ENCODE measurements at places on chromosomes 2 and 18.

GRCh38 chr18:41973983-41974382 is 18.9 kb downstream of the PIK3C3 start:
- DNase-seq = no peak

DNA sequence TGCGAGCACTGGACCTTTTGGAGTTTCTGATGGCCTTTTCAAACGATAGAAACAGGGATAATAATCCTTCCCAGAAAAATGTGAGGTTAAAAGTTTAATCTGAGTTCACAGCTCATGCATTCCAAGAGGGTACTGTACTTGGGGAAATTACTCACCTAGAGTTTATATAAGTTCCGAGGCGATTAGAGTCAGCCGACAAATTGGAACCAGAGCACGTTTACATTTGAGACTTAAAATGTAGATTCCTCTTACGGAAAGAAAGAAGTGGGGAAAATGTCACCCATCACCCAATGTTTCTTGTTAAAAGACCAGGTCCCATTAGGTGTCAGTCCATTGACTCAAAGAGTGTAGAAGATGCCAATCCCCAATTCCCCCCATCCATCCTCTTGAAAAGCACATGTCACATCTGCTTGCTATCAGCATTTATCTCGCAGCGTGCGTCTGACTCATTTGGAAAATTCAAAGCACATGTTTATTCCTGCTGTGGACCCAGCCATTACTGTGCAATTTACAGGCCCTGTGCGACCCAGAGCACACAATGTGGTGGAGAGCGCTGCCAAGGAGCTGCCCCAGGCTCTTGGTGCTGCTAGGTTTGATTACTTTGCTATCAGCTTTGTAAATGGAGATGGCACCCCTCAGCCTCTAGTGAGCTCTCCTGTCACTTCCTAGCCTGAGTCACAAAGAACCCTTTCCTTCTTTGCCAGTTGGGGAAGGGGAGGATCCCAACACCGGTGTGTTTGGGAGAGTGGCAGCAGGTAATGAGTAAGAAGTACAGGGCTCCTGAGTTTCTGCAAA is 104.8 kb downstream of the COLEC12 start:
- DNase-seq = peak; percentile 85

DNA sequence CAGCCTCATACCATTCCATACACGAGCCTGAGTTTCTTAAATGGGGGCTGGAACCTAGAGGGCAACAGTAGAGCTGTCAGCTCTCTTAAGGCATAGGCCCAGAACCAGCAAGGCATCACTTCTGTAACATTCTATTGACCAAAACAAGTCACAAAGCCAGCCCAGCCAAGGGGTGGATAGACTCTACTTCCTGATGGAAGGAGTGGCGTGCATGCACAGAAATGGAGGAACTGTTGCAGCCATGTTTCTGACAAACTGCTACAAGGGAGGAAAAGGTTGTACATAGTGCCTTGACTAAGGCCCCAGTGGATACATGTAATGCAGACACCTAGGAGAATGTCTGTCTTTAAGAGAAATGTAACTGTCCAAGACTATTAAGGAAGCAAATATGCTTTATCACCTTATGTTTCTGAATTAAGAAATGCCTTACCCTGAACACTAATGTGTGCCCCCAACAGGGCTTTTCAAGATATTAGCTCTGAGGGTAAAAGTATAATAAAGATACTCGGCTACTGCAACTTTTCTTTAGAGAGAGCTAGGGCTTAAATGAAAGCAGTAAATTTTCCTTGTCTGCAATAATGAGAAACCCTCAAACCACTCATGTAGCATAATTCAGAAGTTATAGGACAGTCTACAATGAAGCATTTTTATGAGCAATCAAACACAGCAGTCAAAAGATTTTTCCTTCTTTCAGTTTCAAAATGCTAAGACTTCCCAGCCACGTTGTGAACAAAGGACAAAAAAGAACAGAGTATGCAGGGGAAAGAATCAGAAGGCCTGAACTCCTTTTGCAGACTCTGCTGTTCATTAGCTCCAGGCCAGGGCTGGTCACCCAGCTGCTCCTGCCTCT is 35.1 kb upstream of the CDC42EP3 start:
- DNase-seq = no peak

GRCh38 chr2:241762933-241763369 is 13.7 kb upstream of the GAL3ST2 start:
- no peak for DNase-seq

DNA sequence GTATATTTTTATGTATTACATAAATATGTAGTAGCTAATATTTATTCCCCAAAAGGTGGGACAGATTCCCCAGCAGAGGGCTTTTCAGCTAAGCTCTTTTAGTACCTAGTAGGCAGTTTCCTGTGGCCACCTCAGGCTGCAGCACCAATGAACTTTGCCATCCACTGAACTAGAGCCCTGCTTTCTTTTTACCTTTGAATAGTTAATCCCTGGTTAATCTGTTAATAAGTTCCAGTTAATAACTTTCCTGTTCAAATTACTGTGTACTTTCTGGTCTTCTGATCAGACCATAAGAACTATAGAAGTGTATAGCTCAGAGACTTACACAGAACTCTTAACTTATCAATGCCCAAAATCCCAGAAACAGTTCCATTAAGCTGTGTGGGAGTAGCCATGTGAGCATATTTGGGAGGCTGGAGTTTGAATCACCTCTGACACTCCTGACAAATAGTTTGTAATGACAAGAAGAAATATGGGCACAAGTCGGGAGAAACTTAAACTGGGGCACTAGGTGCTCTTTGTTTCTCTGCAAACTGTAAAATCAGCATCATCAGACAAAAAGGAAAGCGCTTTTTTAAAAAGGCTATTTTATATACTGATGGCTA is 40.0 kb downstream of the ASXL2 start:
- DNase-seq = no peak

GRCh38 chr2:239869272-239870155 is 155.6 kb downstream of the NDUFA10 start:
- no peak for DNase-seq

GRCh38 chr2:10370895-10371294 is 68.2 kb downstream of the HPCAL1 start:
- no peak for DNase-seq

- DNase-seq = no peak
Observed at GRCh38 chr2:203510256-203510940, 24.7 kb downstream of the RAPH1 start.

- DNase-seq = no peak
Observed at GRCh38 chr2:47697000-47697601, 85.8 kb upstream of the MSH6 start.

DNA sequence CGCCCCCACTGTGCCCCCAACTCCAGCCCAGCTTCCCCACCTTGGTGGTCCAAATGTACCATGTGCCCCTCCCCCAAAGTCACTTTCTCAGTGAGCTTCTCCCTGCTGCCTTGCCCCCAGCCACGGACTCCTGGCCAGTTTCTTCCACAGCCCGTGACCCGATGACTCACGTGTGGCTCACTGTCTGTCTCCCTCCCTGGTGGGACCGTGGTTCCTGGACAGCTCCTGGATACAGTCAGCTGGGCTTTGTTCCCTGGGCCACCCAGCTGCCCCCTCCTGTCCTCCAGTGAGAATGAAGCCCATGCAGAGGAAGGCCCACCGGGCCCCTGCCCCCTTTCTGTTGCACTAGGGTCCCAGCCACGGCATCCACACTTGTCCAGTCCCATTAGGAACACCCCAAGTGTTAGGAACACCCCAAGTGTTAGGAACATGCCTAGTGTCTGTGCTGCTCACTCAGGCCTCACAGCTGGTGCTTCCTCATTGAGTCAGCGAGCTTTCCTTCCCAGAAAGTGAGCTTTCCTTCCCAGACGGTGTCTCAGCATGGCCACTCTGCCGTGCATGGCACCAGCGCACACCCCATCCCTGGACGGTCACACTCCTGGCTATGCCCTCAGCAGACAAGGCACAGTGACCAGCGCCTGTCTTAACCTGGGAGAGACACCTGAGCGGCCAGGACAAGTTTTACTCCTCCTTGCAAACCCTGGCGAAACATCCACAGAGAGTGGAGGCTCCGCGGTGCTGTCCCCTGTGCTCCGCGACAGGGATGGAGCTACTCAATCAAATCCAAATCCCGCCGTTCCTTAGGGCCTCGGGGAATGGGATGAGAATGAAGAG is 44.8 kb upstream of the CTDP1 start:
- no peak for DNase-seq

GRCh38 chr2:51158251-51158650 is 126.3 kb upstream of the NRXN1 start:
- peak; percentile 80 for DNase-seq

DNA sequence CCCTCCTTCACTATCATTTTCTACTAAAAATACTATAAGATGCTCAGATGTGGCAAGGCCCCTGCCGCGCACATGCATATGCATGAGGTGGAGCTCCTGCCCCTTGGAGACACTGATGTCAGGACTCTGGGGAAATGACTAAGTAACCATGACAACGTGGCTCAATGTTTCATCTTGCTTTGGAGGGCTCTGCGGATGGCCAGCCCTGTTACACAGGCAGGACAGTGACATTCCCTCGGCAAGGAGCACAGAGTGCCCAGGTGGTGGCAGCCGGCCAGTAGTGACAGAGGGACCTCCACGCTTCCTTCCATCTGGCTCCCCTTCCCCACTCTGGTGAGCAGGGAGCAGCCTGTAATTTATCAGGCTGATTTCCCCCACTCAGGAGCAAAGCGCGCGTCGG is 364.1 kb downstream of the SS18 start:
- DNase-seq = no peak

DNA sequence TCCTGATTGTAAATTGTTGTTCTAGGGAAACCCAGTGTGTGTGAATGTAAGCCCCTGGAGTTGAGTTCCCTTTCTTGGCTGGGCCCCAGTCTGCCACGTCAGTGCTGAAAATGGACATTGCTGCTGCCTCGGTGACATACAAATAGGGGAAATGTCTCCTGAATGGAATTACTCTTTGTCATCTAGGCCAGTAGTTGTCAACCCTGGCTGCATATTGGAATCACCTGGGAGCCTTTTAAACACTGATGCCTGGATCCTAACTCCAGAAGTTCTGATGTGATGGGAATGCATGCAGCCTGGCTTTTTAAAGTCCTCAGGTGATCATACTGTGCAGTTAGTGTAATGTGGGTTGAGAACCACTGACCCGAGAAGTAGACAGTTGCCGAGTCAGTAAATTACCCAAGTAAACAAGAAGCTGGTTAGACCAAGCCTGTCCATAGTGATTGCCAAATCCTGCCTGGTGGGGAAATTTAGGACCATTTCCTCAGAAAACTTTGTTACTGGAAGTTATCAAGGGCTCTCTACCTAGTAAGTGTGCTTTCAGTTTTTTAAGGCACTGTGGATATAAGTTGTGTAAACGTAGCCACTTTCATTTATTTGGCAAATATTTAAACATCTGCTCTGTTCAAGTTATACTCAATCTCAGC is 27.6 kb upstream of the IL1R1 start:
- no peak for DNase-seq

GRCh38 chr18:60649107-60649506 is 276.5 kb upstream of the MC4R start:
- DNase-seq = peak; percentile 60

DNA sequence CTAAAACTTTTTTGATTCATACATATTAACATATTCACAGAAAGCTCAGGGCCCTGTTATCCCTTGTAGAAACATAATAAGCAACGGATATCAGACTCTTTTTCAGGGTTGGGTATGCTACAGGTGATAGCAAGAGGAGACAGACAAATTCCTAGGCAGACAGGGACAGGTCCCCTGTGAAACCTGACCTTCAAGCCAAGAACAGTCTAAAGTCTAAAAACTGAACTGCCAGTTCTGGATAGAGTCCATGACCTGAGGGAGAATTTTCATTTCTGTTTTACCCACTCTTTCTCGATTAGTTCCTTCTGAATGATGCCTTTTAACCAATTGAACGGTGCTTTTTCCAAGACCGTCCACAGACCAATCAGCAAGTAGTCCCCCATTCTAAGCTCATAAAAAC is 54.2 kb downstream of the RIT2 start:
- DNase-seq = no peak

DNA sequence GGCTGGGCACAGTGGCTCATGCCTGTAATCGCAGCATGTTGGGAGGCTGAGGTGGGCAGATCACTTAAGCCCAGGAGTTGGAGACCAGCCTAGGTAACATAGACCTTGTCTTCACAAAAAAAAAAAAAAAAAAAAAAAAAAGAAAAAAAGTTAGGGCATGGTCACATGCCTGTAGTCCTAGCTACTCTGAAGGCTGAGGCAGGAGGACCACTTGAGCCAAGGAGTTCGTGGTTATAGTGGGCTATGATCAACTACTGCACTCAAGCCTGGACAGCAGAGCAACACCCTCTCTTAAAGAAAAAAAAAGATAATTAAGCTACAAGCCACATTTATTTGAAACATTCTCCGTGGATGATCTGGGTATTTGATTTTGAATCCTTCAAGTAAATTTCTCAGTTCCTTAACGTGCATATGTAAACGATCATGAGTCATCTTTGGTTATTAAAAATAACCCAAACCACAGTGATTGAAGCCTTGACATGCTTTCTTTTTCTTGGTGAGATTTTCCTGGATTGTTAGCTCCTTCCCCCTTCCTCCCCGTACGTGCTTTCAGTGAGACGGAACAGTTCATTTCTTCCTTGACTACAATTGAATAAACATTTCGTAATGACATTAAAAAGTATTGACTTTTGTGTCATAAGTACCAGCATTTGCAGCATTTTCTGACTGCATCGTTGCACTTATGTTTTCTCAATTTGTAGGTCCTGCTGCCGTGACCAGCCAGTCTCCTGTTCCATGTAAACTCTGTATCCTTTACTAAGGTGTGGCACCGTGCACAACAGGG is 20.3 kb downstream of the RMC1 start:
- DNase-seq = no peak

DNA sequence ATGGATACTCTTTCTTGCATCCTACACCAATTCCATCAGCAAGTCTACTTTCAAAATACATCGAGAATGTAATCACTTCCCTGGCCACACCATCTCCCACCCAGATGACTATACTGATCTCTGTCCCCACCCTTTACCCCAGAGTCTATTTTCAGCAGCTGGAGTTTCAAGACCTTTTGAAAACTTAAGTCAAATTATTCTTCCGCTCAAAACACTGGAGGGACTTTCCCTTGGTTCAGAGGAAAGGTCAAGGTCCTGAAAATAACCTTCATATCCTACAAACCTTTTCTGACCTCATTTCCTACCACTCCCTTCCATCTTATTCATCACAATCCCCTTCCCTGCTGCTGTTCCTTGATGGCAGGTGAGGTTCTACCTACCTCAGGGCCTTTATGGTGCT is 58.8 kb upstream of the LYPD6 start:
- DNase-seq = no peak

DNA sequence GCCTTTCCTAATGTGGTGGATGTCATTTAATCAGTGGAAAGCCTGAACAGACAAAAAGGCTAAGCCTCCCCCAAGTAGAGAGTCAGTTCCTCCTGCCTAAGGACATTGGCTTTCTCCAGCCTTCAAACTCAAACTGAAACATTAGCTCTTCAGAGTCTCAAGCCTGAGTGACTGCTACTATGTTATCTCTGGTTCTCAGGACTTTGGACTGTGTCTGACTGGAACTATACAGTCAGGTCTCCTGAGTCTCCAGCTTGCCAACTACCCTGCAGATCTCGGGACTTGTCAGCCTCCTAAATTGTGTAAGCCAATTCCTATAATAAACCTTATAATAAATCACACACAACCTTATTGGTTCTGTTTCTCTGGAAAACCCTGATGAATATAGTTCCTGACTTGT is 12.6 kb downstream of the HYCC2 start:
- no peak for DNase-seq

- no peak for DNase-seq
Observed at GRCh38 chr18:32243358-32243757, 53.5 kb downstream of the MEP1B start.

GRCh38 chr2:138752197-138752956 is 27.8 kb downstream of the NXPH2 start:
- DNase-seq = no peak

- DNase-seq = no peak
Observed at GRCh38 chr2:138157372-138157771, 193.1 kb downstream of the HNMT start.

GRCh38 chr18:27750923-27751322 is 426.0 kb downstream of the CDH2 start:
- no peak for DNase-seq
